Left hindlimb (tissue), 1 donor: ENCODE measurements at places on chromosomes 6 and 20.

DNA sequence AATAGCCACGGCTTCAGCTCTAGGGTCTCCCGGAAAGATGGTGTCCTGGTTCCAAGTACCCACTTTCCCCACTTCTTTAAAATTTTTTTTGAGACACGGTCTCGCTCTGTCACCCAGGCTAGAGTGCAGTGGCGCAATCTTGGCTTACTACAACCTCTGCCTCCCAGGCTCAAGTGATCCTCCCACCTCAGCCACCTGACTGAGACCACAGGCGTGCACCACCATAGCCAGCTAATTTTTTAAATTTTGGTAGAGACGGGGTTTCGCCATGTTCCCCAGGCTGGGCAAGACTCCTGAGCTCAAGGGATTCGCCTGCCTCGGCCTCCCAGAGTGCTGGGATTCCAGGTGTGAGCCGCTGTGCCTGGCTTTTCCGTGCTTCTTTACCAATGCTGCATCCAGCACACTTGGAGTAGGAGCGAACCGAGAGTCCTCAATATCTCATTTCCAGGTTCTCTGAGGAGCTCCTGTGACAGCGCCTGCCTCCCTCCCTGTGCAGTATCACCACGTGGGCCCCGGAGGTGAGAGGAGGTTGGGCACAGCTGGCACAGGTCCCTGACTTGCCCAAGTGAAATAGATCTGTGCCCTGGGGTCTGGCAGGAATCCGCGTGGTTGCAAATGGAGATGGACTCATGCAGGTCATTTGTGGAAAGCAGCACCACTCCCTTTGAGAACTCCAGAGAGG, 37.3 kb downstream of the EZR start:
- DNase-seq, result no peak

- no peak for DNase-seq
These were observed 126.2 kb upstream of the EDN1 start for GRCh38 chr6:12163744-12164507.

GRCh38 chr6:142822842-142823241, 122.1 kb downstream of the HIVEP2 start:
- DNase-seq, result no peak

DNA sequence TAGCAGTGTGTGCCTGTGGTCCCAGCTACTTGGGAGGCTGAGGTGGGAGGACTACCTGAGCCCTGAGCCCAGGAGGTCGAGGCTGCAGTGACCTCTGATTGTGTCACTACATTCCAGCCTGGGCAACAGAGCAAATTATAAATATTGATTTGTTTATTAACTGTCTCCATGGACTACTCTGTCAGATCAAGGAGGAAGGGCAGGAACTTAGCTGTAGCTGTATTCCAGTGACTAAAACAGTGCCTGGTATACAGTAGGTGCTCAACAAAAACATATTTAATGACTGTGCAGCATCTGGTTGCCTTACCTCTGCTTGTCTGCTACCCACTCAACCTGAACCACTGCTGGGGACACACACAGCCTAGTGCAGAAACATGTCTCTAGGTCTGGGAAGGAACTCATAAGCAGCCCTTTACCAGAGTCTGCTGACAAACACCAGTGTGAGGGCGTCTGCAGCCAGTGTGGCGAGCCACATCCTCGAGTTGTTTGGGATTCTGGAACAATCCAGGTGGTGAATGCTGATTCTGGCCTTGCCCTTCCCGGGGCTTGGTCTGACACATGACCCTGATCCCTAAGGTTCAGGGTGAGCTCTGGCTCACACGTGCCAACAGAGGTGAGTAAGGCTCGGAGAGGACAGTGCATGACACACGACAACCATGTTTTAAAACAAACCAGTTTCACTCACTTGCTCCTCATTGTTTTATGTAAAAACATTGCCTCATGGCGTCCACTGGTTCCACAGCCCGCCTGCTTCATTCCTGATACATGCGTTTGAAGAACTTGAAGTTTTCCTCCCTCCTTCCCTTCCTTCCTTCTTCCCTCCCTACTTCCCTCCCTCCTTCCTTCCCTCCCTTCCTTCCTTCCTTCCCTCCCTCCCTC, 117.9 kb upstream of the ZNF217 start:
- no peak for DNase-seq

- DNase-seq, result no peak
These were observed 3.4 kb upstream of the CTSZ start for GRCh38 chr20:59010321-59010994.

GRCh38 chr6:159535656-159536350, 157.2 kb downstream of the SOD2 start:
- peak; percentile 59 for DNase-seq

- no peak for DNase-seq
These were observed 64.0 kb downstream of the MAP3K5 start for GRCh38 chr6:136728033-136728939.

- no peak for DNase-seq
These were observed 242.1 kb downstream of the GJA1 start for GRCh38 chr6:121677571-121677970.

DNA sequence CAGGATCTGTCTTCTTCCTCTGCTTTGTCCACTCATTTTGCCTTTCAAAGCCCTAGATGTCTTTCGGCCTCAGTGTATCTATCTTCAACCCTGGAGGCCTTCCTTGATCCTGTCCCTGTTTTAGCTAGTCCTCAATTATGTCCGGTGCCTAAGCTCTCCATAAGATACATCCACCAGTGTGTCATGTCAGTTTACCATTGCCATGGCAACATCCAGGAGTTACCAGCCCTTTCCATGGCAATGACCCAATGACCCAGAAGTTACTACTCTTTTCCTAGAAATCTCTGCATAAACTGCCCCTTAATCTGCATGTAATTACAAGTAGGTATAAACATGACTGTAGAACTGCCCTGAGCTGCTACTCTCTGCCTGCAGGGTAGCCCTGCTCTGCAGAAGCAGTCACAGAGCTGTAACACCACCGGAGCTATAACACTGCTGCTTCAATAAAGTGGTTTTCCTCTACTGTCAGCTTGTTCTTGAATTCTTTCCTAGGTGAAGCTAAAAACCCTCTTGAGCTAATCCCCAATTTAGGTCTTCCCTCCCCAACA, 712.1 kb upstream of the AGPAT4 start:
- no peak for DNase-seq

DNA sequence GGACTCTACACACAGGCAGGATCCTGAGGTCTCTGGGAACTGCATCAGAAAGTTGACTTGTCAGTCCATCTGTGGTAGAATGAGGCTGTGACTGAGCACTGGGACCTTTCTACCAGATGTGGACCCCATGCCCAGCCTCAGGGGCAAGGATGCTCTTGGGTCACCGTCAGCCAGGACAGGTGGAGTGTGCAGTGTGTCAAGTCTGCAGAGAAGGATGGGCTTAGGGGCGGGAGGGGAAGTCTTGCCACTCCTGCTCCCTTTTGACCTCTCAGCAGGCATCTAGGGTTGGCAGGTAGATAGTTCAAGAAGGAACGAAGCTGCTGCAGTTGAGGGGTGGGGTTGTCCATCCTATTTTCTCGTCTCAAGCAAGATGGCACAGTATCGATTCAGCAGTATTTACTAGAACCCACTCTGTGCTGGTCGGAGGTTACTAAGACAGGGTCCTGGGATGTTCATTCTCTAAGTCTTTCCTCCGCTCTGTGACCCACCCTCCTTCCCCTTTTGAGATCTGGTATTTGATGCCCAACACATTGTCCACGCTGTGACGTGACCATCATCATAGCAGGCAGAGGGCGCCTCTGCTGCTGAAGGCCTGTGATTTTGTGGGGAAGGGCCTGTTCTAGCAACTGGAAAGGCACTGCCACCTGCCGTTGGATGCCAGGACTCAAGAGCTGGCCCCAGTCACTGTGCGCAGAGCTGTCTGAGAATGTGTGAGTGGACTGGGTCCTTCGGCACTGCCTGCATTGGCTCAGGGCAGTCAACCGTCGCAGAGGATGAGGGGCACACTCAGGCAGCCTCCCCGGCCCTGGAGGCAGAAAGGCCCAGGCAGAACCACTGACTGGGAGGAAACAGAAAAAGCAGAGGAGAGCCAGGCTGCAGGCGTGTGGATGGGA, 23.2 kb downstream of the RBCK1 start:
- peak; percentile 63 for DNase-seq

DNA sequence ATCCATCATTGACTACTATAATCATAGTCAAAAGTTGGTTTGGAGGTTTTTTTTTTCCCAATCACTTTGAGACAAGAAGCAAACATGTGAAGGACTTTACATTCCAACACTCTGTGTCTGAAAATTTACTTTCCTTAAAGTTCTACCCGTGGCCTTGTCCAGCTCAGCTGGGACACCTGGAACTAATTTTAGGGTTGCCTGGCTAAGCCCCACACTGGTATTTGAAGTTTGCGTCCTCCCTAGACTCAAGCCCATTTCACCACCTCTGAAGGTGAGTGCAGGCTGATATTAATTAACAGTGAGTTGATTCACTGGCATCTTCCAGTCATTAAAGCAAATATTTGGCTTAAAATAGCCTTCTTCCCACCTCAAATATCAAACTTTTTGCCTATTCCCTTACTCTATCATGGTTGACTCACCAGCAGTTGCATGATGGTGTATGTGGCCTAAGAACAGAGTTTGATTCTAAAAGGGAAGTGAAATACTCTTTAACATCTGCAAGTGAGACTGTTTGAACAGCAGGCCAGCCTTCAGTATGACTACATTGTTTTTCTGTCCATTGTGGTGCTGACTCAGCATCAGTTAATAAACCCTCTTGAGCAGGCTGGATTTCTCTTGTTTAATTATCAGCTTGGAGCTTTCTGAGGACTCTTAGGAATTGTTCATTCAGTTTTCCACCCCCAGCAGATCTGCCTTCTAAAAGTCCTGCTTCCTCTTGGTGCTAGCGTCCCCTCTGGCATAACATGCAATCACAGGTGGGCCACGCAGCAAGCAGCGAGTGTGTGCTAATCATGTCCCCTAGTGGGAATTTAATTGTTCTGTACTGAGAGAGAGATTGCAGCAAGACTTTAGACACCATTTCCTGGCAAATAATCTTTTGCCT, 1.8 kb upstream of the PRDM1 start:
- no peak for DNase-seq

DNA sequence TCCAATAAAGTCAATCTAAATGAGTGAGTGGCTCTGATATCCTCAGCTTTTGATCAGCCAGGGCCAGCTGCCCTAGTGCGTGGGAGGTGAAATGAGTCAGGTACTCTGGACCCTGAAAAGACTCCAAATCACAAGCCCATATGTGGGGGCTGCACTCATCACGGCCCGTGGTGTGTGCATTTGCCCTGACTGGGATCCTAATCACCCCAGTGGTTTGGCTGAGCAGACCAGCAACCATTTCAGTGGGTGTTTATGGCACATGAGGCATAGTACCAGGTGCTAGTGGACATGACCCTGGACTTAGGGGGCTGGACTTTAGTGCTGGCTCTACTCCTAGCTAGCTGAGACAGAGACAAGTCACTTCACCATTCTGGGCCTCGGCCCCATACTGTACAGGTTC, 39.4 kb downstream of the SCML4 start:
- DNase-seq, result no peak
